A673 (cell line): ENCODE measurements at places on chromosomes 4 and X.

DNA sequence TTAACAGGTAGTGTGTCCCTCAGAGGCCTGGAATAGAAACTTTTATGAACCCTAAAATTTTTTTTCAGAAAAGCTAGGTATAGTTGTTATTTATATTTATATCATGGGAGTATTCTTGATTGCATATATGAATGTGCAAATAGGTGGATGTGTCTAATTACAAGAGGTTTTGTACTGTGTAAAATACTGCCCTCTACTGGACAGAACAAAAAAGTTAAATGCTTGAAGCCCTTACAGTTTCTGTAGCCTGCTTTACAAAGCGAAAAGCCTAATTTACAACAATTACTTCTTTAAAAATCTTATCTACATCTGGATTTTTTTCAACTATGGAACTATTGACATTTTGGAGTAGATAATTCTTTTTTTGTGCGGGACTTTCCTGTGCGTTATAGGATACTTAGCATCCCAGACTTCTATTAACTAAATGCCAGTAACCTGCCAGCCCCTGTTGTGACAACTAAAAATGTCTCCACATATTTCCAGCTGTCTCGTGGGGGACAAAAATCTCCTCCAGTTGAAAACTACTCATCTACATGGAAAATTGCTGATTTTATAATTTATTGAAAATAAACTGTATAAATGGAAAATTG, 35.1 kb downstream of the ENPEP start:
- no peaks in the 10 kb centered on the region for H3K36me3 ChIP-seq
- H3K4me1 ChIP-seq: peaks cover 25% of the 10 kb centered on the region
- no peak overlapping the region for H3K27ac ChIP-seq
- no peaks in the 10 kb centered on the region for H3K27me3 ChIP-seq
- peak; percentile 85 for DNase-seq

DNA sequence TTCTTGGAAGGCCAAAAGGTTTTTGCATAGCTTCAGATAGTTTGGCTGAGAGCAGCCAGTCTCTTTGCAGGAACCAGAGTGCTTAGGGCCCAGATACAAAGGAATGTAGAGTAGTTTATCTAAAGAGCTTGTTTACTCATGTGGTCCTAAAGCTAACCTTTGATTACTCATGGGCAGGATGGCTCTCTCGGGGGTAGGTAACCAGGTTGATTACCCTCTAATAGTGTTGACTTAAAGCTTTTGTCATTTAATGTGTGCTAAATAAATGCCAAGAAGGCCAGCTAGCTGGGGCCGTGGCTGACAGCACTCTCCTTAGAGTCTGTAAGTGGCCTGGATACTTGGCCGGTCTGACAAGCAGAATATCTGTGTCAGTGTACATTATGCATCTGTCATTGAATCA, 69.7 kb upstream of the MAGEB16 start:
- no peak overlapping the region for H3K27ac ChIP-seq
- DNase-seq: no peak
- no peaks in the 10 kb centered on the region for H3K4me1 ChIP-seq
- H3K36me3 ChIP-seq: no peaks in the 10 kb centered on the region
- H3K4me3 ChIP-seq: no peak overlapping the region

DNA sequence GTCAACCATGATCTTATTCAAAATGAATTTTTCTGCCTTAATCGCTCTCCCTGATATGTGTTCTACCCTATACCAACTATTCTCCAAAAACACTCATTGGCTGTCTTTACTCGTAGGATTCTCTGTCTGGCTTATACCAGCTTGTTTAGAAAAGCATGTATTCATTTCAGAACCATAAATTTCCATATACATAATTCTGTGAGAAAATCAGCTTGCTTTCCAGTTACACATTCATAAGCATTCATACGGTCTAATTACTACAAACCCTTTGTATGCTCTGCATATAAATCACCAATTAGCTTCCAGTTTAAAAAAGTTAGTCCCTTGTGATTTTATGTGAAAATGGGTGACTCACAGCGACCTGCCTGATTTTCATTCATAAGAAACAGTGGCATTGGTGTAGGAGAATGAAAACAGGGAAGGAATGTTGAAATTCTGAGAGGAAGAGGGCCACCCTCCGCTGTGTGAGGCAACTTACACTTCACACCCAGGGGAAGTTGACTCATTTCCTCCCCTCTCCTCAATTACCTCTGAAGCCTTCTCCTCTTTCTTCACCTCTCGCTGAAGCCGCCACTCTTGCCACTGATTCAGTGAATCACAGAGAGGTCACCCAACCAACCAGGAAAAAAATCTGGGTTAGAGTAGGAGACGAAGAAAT, 63.3 kb downstream of the MEPE start:
- peak; percentile 94 for DNase-seq
- H3K4me3 ChIP-seq: no peak overlapping the region
- peak overlapping the region; percentile 61 for H3K27ac ChIP-seq
- H3K36me3 ChIP-seq: no peaks in the 10 kb centered on the region

DNA sequence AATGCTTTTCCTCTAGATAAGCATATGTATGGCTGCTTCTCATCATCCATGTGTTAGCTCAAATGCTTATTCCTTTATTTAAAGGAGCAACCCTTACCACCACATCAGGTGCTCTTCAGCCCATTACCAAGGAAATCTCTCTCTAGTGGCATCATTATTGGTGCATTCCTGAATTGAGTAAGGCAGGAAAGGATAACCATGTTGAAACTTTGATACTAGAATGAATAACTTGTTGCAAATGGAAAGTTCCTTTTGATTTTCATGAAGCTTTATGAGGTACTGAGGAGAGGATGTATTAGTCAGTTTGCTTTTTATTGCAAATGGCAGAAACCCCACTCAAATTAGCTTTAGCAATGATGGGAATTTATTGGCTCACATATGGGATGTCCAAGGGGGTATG, 212.3 kb upstream of the FGF13 start:
- no peaks in the 10 kb centered on the region for H3K36me3 ChIP-seq
- DNase-seq: no peak
- H3K27ac ChIP-seq: no peak overlapping the region
- no peaks in the 10 kb centered on the region for H3K27me3 ChIP-seq
- H3K4me1 ChIP-seq: peaks cover 11% of the 10 kb centered on the region

- H3K27me3 ChIP-seq: no peaks in the 10 kb centered on the region
- no peak overlapping the region for H3K4me3 ChIP-seq
- H3K4me1 ChIP-seq: no peaks in the 10 kb centered on the region
- no peaks in the 10 kb centered on the region for H3K36me3 ChIP-seq
- DNase-seq: no peak
These were observed 25.6 kb downstream of the SORBS2 start for GRCh38 chr4:185786422-185786821.

GRCh38 chr4:26372525-26373172, 51.8 kb downstream of the RBPJ start:
- H3K27me3 ChIP-seq: no peaks in the 10 kb centered on the region
- H3K4me3 ChIP-seq: no peak overlapping the region
- no peaks in the 10 kb centered on the region for H3K36me3 ChIP-seq
- peak overlapping the region; percentile 27 for H3K27ac ChIP-seq
- DNase-seq: peak; percentile 76
